ENCODE measurements at places on chromosomes 11 and 22.

DNA sequence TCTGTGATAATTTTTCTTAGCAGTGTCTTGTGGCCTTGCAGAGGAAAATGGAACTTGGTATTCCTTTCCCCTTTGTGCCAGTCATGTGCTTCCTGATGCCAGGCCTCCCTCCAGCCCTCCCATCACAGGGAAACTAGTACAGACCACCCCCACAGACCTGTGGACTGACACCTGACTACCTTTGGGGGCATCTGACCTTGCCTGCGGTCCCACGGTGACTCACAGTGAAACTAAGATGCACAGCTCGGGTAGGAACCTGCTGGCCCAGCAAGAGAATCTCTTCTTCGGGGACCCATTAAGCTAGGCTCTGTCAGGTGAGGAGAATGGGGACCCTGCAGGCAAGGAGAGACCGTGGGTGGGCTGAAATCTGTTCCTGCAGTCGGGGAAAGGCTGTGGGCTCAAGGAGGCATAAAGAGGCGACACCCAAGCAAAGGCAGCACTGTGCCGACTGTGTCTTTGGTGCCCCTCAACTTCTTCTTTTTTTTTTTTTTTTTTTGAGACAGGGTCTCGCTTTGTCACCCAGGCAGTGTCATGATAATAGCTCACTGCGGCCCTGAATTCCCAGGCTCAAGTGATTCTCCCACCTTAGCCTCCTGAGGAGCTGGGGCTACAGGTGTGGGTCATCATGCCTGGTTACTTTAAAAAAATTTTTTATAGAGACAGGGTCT lies 20.8 kb upstream of the PEX26 start:
- DNase-seq: no peak

DNA sequence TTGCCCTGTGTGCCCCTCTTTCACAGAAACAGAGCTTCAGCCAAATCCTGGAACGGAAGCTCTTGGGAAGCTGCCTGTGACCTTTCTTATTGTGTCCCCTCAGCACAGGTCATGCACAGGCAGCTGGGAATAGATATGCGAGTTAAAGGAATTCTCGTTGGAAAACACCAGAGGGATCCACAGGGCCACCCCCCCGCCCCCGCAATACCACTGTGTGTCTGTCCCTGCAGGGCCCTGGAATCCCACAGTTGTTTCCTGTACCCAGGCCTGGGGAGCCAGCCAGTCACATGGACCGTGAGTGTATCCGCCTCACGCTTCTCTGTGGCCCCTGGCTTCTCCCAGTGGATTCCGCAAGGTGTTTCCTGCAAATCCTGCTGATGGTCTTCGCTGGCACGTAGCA lies 29.0 kb downstream of the TIMP3 start:
- no peak for DNase-seq

DNA sequence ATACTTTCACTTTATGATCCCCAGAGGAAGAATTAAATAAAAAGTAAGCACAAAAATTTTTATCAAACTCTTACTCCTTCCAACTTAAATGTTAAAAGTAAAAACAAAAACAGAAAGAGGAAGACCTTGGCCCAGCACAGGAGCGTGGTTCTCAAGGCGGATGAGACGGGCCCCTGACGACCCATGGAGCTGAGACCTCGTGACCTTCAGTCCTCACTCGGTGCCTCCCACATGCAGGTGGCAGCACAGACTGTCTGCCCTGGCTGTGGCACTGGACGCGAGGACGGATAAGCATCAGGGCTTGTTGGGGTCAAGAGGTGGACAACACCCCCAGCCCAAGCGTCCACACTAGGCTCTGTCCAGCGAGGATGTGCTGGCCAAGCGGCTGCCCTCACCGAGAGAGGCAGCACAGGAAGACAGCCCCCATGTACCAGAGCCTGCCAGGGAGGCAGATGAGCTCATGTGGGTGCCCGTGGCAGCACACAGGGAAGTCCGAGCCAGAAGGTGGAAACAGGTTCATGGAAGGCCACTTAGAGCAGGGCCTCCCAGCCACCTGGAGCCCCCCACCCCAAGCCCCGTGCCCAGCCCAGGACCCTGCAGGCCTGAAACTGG lies 1389.8 kb downstream of the TBC1D22A start:
- no peak for DNase-seq

- no peak for DNase-seq
These were observed 27.4 kb upstream of the NRGN start for GRCh38 chr11:124712392-124712791.

DNA sequence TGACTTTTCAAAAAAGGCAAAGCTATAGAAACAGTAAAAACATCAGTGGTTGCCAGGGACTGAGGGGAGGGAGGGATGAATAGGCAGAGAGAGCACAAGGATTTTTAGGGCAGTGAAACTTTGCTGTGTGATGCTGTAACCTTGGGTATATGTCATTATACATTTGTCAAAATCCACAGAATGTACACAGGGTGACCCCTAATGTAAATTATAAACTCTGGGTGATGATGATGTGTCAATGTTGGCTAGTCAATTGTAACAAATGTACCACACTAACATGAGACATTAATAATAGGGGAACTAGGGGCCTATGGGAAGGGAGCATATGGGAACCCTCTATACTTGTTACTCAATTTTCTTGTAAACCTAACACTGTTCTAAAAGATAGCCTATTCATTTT lies 24.8 kb downstream of the RIBC2 start:
- no peak for DNase-seq

- DNase-seq: no peak
These were observed 31.2 kb downstream of the KCNJ1 start for GRCh38 chr11:128835741-128836430.

- DNase-seq: no peak
These were observed 24.1 kb upstream of the MICAL3 start for GRCh38 chr22:18048441-18048898.

- no peak for DNase-seq
These were observed 67.7 kb downstream of the PANX1 start for GRCh38 chr11:94196363-94196762.

GRCh38 chr22:44807915-44808690 lies 55.7 kb downstream of the ARHGAP8 start:
- DNase-seq: no peak

DNA sequence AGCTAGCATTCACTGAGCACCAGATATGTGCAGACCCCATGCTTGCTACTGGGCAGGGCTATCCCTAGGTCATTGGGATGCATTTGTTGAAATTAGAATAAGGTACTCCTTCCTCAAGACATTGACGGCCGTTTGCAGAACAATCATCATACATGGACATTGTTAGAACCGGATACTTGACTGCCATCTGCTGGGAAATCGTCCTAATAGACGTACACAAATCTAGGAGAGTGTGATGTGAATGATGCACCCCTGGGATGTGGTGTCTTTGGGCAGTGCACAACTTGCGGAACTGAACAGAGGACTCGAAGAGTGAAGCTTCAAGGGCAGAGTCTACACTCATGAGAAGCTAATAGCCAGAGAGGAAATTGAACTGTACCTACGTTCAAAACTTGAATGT lies 35.9 kb downstream of the MYO18B start:
- DNase-seq: peak; percentile 55

GRCh38 chr22:46352691-46353386 lies 17.3 kb downstream of the TRMU start:
- peak; percentile 60 for DNase-seq

- DNase-seq: no peak
These were observed 3.0 kb upstream of the PACSIN3 start for GRCh38 chr11:47189100-47189834.

Measured in frontal cortex (tissue), 4 donors.